NCI-H748 treated with DMSO at 0.1 percent for 48 hours (cell line): ENCODE measurements at places on chromosomes 2 and 18.

GRCh38 chr2:19898592-19899329 lies 3.0 kb downstream of the TTC32 start:
- DNase-seq, result no peak

DNA sequence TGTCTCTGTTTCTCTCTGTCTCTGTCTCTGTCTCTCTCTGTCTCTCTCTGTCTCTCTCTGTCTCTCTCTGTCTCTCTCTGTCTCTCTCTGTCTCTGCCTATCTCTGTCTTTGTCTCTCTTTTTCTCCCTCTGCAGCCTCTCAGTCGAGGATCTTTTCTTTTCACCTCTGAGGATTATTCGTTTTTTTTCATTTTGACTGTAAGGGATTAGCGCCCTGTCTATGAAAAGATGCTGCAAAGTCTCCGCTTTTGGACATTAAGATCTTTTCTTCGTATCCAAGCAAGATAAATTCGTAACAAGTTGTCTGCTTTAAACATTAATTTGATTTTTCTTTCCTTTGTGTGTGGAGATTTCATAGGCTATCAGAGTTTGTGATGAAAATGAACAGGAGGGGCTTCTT lies 191.2 kb upstream of the TPO start:
- no peak for DNase-seq

GRCh38 chr2:175518206-175518605 lies 336.7 kb upstream of the ATP5MC3 start:
- no peak for DNase-seq

GRCh38 chr2:236545248-236545658 lies 24.4 kb upstream of the ACKR3 start:
- no peak for DNase-seq

GRCh38 chr2:61988462-61989366 lies 83.2 kb downstream of the COMMD1 start:
- DNase-seq, result no peak

DNA sequence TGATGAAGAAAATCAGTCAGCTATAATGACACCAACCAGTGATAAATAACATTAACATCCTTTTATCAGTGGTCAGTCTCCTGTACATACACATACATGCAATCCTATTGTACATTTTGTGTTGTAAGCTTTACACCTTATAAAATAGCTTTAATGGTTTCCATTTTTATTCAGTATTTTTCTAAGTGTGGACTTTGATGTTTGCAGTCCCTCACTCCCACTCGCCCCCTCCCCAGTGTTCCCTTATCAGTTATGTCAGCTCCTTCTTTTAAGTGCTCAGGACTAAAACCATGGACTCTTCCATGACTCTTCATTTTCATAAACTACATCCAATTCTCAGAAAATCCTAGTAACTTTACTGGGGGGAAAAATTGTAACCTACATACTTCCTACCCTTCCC lies 713.0 kb downstream of the LRRTM4 start:
- DNase-seq, result no peak

DNA sequence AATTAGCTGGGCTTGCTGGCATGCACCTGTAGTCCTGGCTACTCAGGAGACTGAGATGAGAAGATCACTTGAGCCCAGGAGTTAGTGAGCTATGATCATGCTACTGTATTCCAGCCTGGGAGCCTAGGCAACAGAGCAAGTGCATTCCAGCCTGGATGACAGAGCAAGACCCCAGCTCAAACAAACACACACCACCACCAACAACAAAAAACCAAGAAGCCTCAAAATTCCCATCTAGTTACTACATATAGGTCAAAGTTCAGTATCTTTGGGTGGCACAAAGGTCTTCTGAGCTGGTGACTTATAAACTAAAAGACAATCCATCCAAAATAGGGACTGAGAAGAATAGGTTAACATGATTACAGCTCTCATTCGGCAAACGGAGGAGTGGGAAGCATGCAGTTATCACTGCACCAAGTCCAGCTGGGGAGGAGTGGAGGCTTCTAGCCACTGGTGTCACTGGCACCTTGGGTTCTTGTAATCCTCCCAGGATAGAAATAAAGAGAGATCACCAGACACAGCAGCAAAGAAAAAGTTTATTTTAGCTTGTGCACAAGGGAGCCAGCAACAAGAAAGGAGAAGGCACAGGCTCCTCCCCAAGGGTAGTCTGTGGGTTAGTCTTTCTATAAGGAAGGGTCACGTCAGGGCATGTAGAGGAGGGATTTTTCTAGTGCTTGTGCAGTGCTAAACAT lies 57.4 kb downstream of the SH2D6 start:
- no peak for DNase-seq

DNA sequence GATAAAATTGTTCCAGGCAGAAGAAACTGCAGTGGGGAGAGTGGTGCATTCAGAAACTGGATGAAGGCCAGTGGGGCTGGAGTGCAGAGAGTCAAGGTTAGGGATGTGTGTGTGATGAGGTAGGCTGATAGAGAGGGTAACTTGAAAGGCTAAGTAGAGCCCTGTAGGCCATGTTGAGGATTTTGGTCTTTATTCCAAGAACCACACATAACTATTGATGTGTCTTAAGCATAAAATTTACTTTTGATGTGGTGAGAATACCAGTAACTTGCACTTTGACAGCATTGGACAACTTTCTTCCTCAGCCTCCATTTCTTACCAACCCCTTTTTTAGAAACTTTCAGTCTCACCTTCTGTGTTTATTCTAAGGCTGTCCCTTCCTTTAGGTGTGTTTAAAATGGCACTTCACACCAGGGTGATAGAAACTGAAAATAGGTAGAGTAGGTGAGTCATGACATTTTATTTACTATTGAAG lies 22.6 kb downstream of the MTX2 start:
- no peak for DNase-seq

DNA sequence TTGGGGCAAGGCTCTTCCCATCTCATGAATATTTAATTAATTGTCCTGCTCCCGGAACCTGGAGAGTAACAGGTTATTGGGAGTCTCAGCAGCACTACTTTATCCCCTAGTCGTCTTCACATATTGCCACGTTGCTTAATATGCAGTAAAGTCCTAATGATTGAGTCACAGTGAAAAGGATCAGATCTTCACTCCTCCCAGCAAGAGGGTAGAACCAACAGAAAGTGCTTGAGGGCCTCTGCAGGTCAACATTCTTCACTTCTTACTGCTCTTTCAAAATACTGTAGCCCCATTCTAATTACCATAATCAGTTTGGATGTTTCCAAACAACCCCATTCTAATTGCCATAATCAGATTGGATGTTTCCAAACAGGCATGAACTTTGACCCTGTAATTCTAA lies 801.0 kb downstream of the LRRTM4 start:
- no peak for DNase-seq

DNA sequence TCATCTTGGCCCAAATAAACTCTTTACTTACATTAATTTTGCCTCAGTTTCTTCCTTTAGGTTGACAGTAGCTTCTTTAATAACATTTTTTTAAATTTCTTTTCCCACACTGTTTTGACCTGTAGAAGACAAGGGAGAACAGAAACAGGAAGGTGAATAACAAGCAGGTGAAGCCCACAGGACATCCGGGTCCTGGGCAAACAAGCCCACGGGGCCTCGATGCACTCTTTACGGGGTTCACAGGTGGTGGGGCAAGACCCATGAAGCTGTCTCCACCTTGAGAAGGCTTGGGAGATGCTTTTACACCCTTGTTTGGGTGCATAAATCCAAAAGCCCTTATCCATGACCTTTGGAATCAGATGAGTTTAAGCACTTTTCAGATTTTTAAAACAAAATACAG lies 301.0 kb upstream of the MGAT5 start:
- DNase-seq, result no peak

DNA sequence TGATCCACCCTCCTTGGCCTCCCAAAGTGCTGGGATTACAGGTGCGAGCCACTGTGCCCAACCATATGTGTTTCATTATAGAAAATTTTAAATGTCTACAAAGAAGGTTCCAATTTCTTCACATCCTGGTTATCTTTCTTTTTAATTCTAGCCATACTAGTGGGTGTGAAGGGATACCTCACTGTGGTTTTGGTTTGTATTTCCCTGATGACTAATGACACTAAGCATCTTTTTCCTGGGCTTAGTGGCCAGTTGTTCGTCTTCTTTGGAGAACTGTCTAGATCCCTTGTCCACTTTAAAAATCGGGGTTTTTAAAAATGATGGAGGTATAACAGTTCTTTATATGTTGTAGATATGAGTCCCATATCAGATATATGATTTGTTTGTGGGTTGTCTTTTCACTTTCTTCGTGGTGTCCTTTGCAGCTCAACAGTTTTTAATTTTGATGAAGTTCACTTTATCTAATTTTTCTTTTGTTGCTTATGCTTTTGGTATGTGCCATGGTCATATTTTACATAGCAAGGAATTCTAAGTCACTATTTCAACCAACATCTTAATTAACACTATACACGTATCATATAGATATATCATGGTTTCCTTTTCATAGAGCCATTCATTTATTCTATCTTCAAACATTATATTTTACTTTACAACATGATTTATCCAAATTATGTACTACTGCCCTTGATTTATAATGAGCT lies 135.0 kb upstream of the RIOK3 start:
- DNase-seq, result no peak

- DNase-seq, result no peak
Measured at GRCh38 chr18:55544014-55544413, 44.0 kb downstream of the TCF4 start.

DNA sequence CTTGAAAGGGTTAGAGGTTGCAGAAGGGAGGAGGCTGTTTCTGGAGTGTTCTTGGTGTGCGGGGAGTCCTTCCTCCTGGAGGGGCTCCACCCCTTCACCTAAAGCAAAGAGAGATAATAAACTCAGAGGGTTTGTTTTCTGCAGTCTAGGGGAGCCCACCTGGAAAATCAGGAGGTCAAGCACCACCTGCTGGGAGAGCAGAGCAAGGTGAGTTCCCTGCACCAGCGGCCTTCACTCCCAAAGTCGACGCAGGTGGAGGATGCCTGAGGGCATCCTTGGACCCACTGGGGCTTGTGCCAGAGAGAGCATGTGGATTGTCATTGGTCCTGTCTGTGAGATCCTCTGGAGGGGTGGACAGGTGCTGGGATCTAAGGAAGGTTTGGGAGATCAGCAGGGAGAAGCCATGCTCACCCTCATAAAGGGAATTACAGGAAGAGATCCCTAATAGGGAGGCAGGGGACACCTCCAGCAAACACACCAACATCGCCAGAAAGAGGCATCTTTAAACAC lies 116.7 kb downstream of the KCNF1 start:
- no peak for DNase-seq

DNA sequence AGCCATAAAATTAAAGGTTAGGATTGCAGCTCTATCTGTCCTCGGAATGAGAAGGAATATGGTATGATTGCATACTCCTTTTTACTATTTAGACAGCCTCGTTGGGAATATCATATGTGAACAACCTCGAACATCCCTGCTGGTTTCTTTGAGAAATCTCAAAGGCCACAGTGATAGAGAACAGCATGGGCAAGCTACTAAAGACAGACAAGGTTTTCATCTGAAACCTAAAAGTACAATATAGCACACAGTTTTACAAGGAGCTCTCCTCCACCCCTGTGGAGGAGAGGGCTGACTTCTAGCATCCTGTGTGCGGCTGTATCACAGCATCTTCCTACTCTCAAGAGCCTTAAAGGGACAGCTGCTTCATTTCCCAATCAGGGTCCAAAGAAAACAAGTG lies 104.3 kb downstream of the VWC2L start:
- DNase-seq, result no peak

- DNase-seq, result no peak
Measured at GRCh38 chr2:190582019-190582418, 47.5 kb upstream of the NEMP2 start.

DNA sequence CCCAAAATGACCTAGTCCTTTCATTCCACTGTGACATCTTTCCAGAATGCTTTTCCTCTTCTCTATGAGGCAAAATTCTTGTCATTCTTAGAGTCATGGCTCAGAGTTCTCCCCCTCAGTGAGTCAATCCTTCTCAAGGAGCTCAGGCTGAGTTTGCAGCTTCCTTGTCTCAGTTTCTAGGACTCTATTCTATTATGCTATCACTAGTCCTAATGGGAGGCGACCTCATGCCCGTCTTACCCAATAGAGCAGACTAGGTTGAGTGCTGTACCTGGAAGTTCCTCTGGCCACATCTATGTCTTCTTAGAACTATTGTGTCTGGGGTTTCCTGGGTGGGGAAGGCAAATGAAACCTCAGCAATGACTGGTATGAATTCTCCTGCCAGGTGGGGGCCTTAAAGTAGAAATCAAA lies 51.5 kb downstream of the HAUS1 start:
- no peak for DNase-seq

GRCh38 chr18:47946889-47947288 lies 16.4 kb upstream of the SMAD2 start:
- DNase-seq, result no peak

DNA sequence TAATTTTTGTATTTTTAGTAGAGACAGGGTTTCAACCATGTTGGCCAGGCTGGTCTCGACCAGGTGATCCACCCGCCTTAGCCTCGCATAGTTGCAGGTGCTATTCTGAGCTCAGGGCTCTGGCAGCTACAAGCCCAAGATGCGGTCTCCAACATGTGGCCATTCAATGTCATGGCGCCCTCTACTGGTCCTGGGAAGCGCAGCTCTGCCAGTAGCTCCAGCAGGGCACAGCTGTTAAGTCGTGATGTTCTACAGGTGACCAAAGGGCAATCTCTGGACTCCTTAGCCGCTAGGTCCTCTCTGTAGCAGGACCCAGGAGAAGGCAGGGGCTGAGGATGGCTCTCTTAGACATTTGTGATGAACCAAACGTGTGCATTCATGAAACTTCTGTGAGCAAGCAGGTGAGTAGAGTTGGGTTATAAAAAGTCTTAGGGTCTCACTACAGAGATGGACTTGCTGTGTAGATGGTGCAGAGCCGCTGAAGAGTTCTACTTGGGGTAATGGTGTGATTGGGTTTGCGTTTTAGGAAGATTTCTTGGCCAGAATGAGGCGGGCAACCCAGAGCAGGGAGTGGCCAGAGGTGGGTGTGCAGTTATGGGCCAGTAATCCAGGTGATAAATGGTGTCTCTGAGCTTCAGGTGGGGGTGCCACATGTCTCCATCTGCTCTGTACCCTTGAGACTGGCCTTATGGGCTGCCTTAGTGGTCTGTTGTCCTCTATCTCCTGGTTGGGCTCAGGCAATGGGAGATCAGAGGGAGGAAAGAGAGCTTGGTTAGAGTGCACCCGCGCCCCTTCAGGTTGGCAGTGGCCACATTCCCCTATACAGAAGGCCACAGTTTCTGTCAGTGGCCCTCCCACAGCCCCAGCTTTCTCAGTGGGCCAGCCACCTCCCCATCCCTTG lies 31.0 kb downstream of the IL37 start:
- peak; percentile 49 for DNase-seq

DNA sequence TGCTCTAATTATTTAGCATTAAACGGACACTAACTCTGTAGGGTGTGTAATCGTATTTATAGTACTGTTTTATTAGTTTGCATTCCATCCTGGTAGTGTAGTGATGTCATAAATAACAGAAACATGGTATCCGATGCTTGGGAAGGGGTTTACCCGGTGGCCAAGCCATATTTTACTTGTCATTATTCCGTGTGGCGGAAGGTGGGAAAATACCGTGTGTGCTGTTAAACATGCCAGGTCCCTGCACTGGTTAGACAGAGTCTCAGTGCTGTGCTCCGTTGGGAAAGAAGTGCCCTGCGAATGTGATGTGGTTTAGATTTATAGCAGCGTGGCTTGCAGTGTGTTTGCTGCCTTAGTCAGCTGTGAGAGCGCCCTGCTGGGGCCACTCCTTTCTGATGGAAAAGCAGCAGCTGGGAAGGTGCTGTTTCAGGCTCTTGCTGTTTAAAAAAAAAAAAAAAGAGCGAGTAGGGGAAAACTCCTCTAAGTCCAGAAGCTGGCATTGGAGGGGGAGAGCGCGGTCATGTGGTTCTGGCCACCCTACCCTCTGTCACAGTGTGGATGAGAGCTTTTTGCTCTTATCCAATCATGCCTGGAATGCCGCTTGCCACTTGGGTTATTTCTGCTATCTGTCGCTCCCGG lies 211.0 kb downstream of the NEDD4L start:
- DNase-seq, result no peak

- DNase-seq, result no peak
Measured at GRCh38 chr2:210177769-210178168, 6.6 kb upstream of the KANSL1L start.
